ENCODE measurements at places on chromosomes 2 and 18. TPM values are rescaled to one million over a fixed set of nuclear protein-coding genes. Genes with fewer than 3 reads are reported as not detected.

GRCh38 chr2:64120928-64121327 is 23.3 kb downstream of the PELI1 start:
- no peak for DNase-seq

DNA sequence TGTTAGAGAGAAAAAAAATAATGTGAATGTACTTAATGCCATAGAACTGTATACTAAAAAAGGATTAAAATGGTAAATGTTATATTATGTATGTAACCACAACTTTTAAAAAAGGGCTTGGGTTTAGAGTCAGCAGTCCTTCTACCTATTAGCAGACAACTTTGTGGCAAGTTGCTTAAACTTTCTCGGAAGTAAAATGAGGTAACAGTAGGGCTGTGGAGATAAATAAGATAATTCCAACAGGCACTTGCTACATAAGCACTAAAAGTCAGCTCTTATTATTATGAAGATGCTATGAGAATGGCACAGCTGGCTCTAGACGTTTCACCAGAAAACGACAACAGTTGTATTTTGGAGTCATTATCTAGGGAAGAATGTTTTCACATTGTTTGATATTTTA is 31.3 kb downstream of the AAK1 start:
- no peak for DNase-seq

- DNase-seq, result no peak
Measured at GRCh38 chr2:200335657-200336056, 29.2 kb downstream of the SPATS2L start.

GRCh38 chr18:24995056-24995455 is 356.9 kb downstream of the ZNF521 start:
- DNase-seq, result no peak

DNA sequence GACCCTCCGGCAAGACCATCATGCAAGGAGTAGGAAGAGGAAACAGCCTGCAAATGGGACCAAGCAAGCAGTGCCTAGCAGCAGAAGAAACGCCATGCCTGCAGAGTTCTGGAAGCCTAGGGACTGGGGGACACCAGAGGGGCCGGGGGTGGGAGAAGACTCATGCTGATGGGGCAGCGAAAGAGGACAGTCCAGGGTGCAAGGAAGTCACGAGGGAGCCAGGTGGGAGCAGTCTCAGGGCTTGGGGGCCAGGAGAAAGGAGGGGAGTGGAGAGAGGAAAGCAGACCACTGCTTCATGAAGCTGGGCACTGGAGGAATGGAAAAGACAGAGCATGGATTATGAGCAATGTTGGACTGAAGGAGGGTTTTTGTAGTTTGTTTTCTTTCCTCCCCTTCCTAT is 119.4 kb upstream of the CAPN13 start:
- DNase-seq, result no peak

- DNase-seq, result no peak
Measured at GRCh38 chr2:160498137-160498536, 4.5 kb upstream of the RBMS1 start.

GRCh38 chr2:227888289-227888688 is 16.9 kb downstream of the DAW1 start:
- DNase-seq, result no peak

GRCh38 chr2:124437811-124438210 is 412.7 kb downstream of the CNTNAP5 start:
- no peak for DNase-seq

- no peak for DNase-seq
Measured at GRCh38 chr2:205409411-205409810, 272.9 kb upstream of the NRP2 start.

Gene XDH
- 0.14 TPM for total RNA-seq

DNA sequence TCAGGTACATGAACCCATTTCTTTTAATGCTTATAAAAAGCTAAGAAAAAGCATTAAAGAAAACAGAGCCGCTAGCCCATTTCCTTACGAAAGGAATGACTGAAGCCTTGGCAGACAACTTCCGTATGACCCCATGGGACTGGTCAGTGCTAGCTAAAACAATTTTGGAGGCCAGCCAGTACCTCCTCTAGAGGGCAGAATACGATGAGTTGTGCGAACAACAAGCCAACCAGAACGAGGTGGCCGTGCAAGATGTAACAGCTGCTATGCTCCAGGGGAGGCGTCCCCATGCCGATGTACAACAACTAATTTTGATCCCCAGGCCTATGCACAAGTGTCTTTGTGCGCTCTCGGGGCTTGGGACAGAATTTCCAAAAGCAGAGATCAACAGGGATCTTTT is 16.7 kb downstream of the MAP3K2 start:
- DNase-seq, result no peak

- no peak for DNase-seq
Measured at GRCh38 chr18:77373730-77374445, 124.2 kb downstream of the GALR1 start.

DNA sequence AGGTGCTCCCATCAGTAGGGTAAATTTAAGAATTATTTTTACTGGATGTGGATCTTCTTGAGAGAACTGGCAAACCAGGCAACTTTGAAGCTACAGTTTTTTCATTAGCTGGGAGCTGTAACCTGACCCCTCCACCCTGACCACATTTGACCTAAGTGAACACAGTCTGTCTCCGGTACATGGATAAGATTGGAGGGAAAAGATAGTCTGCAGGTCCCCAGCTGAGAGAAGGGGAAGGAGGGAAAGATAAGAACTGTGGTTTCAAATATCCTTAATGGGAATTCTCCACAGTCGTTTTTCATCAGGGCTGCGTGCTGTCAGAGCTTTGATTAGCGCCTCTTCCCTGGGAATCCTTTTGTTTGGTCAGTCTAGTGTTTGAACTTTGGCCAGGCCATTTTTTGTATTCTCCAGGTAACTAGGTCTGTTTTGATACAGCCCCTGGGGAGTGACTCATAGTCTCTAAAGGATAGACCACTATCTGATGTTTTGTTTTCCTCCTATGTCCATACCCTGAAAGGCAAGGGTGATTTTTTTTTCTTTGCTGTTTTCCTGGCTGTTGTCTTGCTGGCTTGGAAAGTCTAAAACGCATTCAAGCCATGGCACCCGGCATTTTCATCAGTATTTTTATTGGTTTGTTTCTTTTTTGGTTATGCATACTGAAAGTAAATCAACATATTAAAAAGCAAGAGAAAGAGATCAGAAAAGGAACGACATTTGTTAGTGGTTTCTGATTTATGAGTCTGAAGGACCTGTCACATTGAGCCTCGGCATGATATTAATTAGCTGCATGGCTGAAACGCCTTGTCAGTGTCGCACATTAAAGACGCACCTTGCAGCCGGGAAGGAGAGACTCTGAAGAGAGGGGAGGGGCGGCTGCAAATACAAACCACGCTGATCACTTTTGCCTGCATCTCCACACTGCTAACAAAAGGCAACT is 183.4 kb upstream of the FN1 start:
- no peak for DNase-seq

DNA sequence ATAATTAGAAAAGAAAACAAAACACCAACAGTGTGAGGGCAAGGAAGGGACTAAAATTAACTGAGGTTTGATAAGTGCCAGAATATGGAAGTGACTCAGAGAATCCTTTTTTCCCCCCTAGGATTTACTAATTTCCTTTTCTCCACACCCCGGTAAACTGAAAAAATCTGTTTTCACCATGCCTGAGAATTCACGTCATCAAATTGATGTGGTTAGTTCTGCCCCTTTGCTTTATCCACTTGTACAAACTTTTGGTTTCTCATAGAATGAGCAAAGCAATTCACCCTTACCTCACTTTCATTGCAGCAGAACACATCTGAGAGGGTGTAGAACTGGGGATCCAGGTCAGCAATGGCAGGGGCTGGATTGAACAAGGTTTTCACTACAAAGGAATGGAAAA is 57.8 kb downstream of the RBKS start:
- DNase-seq, result no peak

DNA sequence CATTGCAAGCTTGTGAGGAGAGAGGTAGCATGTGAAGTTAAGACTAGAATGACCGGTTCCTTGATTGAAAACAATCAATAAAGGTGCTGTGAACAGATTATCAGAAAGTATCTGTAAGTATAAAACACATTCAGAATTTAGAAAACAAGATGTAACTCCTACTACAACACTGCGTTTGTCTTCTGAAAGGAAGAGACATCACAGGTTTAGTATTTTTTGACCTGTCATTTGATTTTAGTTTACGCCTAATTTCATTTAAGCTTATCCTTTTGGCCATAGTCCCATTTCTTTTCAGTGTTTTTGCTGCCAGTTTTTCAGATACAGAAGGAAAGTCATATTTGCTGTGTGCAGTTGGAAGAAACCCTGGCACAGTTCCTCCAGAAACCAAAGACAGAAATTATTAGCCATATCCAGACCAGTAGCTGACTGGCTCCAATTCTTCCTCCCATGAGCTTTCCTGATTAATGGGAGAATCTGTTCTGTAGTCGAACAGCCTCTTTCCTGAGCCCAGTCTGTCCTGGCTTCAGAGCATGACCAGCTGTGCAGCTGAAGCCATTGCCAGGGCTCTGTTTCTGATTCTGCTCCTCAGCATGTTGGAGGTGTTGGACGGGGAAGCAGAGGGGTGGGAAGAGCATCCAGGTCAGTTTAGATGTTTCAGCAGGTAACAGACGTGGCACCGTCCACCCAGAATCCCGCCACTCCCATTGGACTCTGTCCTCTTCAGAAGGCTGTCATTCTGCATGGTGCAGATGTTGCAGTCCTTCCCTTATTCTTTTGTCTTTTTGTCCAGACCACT is 61.0 kb downstream of the CRIM1 start:
- no peak for DNase-seq

Gene SPDYA
- 0.78 TPM for total RNA-seq

Gene DBI
- total RNA-seq, result 20.6 TPM

- DNase-seq, result no peak
Measured at GRCh38 chr2:105042189-105042588, 4.3 kb downstream of the MRPS9 start.

Gene EEF1B2
- total RNA-seq, result 390 TPM

GRCh38 chr2:162196638-162197037 is 44.6 kb upstream of the GCG start:
- no peak for DNase-seq

DNA sequence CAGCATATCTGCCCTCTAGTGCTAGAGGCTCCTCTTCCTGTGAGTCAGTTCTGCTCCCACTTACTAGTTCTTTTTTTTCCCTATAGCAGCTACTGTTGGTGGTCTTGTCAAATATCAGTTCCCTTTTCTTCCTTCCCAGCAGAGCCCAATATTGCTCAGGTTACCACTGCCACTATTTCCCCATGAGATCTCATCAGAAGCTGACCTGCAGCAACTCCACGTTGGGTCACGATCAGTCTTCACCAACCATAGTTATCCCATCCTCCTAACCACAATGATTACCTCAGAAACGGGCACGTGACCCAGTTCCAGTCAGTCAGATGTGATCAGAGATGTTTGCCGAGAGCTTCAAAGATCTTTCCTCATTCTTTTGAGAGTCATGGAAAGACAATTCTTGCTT is 59.7 kb upstream of the CAPN13 start:
- no peak for DNase-seq

DNA sequence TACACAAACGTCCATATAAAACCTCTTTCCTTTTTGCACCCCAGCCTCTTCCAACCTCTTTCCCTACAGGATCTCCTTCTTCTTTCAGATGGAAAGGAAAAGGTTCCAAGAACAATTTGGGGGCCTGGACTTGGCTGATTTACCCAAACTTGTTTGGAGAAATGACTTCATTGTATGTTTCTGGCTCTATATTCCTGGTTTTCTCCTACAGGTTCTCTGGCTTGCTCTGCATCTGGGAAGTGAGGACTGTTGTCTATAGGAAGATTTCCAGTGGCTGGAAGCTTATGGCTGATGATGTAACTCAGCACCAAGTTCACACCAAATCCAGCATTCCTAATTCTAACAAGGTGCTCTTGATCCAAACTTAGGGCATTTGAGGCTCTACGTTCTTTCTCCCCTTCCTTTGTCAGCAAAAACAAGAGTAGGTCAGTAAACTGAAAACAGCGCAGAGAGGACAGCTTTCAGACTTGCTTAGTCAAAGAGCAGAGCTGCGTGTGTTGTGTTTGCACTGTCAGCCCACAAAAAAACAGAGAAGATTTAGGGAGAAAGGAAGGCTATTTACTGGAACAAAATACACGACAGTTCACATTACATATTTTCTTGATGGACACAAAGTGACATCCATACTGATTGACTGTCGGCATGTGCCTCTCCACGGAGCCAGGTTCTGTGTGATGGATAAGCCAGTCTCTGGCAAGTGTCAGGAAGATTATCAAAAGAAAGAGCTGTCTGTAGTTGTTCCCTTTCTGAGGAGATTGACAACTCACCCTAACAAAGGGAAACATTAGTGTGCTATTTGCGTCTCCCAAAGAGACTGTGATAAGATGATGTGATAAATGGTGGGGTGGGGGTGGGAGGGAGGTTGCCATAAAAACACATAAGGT is 39.7 kb downstream of the CDCA7 start:
- DNase-seq, result no peak

DNA sequence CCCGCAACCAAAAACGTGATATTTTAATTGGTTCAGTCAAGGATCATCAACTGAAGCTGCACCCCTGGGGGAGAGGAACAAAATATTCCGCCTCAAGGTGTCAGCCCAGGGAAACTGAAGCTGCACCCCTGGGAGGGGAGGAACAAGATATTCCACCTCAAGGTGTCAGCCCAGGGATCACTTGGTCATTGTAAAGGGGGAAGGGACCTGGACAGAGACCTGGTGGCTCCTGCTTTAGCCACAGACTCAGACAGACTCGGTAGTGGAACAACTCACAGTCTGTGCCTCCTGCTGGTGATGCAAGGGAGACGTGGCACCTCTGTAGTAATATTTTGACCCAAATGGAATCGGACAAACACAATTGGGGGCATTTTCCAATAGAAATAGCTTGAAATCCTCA is 75.1 kb downstream of the GBX2 start:
- DNase-seq, result no peak

Gene CYP1B1
- 0.93 TPM for total RNA-seq

Gene MBD5
- total RNA-seq, result 13.8 TPM

- DNase-seq, result peak; percentile 98
Measured at GRCh38 chr2:219294356-219295351, 14.5 kb downstream of the PTPRN start.

DNA sequence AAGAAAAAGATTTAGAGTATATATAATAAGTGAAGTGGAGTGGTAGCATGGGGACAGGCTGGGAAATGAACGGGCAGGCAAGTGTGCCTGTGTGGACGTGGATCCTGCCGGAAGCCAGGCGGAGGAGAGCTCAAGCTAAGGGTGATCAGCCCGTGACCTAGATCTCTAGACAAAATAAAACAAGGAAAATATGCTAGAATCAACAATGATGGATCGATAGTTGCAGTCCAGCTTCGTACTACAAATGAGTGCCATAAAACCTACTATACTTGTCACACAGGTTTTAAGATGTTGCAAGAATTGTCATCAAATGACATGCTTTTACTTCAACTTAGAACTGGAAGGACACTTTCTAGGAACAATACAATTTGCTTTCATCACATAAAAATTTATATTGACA is 8.5 kb downstream of the EIF2AK2 start:
- DNase-seq, result no peak

DNA sequence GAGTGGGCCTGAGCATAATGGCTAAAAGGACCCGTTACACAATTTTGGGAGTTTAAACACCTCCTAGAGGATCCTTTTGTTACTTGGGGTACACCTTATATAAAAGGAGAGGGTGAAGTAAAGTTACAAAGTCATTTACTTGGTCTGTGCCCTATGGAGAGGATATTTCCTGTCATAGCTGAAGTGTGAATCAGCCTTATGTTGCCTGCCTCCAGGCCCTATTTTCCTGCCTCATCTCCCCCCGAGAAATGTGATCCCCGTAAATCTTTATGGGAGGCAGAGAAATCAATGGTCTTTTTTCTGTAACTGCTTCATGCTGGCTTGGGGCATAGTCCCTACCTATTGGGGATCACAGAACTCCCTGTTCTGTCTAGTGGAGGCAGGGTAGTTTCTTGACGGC is 906.6 kb downstream of the DSC3 start:
- no peak for DNase-seq

Gene LIMS3
- total RNA-seq, result 2.3 TPM

Gene UGT1A5
- total RNA-seq, result not detected

Gene SP140L
- total RNA-seq, result 6.0 TPM

GRCh38 chr2:229815858-229816257 is 101.5 kb upstream of the DNER start:
- DNase-seq, result no peak

Measured in pancreas (tissue), 10 donors.